IMR-90 (cell line): ENCODE measurements at places on chromosomes 7 and 10. TPM values are rescaled to one million over a fixed set of nuclear protein-coding genes. Genes with fewer than 3 reads are reported as not detected.

- H3K27me3 ChIP-seq: no peaks in the 10 kb centered on the region
- no peak overlapping the region for H3K4me3 ChIP-seq
- no peaks in the 10 kb centered on the region for H3K36me3 ChIP-seq
- no peak for DNase-seq
- H3K4me1 ChIP-seq: no peaks in the 10 kb centered on the region
- H3K27ac ChIP-seq: no peak overlapping the region
Measured at GRCh38 chr10:76916536-76916935, 721.1 kb downstream of the KCNMA1 start.

- H3K27ac ChIP-seq: no peak overlapping the region
- no peaks in the 10 kb centered on the region for H3K36me3 ChIP-seq
- H3K27me3 ChIP-seq: no peaks in the 10 kb centered on the region
- H3K4me1 ChIP-seq: no peaks in the 10 kb centered on the region
- DNase-seq: no peak
- no peak overlapping the region for H3K4me3 ChIP-seq
Measured at GRCh38 chr7:8384901-8385300, 48.5 kb upstream of the NXPH1 start.

The CALCR gene
- total RNA-seq: not detected in 2 replicates

DNA sequence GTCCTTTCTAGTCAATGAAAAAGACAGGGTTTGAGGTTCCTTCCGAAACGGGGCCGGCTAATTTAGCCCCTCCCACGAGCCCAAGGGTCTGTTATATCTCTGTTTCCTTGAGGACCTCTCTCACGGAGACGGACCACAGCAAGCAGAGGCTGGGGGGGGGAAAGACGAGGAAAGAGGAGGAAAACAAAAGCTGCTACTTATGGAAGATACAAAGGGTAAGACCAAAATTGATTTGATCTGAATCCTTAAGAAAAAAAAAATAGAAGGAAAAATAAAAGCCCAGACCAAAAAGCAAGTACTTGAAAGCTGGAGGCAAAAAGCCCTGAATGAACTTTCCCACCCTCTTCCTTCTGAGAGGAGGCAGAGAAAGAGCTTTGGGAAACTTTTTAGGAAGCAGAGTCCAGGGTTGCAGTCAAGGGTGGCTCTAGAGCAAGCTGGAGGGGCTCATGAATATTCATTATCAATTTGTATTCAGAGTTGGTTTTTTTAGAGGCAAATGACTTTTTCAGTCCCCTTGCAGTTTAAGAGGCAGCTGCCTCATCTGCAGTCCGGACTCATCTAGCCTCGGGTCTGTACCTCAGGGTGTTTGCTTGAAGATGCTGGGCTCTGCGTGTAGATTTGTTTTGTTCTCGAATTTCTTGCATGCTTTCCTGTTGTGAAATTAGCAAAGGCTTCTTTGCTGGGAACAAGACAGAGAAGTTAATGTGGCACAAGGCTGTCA is at the start of gene ENTPD1:
Gene ENTPD1 (plus strand): TSS at position 123 of the 721 bp plus-strand sequence. CDS start 77 bp downstream, at position 200.
- no peaks in the 10 kb centered on the region for H3K36me3 ChIP-seq
- peaks cover 4% of the 10 kb centered on the region; the same call in 1 of the 2 replicates for H3K4me1 ChIP-seq
- no peaks in the 10 kb centered on the region for H3K27me3 ChIP-seq
- H3K27ac ChIP-seq: peak within 1 kb of the TSS; percentile 55; the same call in 1 of the 2 replicates
- H3K4me3 ChIP-seq: no peak within 1 kb of the TSS

DNA sequence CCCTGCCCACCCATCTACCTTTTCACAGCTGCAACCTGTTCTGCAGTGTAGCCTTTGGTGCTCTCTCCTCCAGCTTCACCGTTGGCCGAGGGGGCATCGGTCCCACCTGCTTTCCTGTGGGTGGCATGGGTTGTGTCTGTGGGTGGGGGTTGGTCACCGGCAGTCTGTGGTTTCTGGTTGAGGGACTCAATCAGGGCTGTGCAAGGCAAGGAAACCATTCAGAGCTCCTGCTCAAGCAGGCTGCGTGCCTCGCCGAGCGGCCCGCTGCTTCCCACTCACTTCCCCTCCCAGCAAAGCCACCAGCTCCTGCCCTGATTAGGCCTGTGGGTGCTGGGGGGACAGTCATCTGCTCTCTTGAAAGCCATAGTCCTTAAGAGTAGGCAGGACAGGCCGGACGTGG is 9.8 kb downstream of the DNAJB12 start:
- H3K4me3 ChIP-seq: no peak overlapping the region
- no peaks in the 10 kb centered on the region for H3K4me1 ChIP-seq
- no peak for DNase-seq
- peaks cover 50% of the 10 kb centered on the region for H3K36me3 ChIP-seq

The NKX1-2 gene
- not detected in 2 replicates for total RNA-seq

The LRRD1 gene
- total RNA-seq: under 0.01 TPM in 2 replicates

The RBP3 gene
- not detected in 2 replicates for total RNA-seq

DNA sequence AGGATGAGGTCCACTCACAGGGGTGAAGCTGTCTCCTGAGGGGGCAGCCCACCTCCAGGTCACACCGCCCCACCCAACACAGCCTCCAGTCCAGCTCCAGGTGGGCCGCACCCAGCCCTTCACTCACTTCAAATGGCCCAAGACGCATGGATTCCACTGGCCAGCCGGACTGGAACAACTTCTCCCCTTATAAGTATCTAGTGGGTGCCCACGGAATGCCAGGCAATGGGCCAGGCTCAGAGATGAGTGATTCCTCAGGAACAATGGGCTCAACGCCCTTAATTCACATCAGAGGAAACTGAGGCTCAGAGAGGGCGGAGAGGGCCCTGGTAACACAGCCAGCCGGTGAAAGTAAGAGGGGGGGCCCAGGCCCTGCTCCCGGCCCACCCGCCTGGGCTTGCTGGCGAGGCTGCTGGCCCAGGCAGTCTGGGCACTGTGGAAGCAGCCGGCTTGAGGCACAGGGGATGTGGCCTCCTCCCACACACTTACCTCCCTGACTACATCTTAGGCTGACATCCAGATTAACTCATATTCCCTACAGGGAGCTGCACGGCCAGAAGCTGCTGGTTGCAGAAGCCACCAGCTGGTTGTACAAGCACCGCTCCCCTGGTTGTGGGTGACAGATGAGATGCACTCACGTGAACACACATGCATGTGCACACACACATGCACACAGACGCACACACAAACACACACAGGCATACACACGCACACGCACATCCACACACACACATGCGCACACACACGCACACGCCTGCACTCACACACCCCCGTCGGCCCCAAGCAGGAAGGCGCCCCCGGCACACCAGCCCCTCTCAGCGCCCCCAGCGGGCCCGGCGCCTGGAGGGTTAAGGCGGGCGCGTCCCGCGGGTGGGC is 1.0 kb upstream of the FAM20C start:
- peaks cover 20% of the 10 kb centered on the region for H3K36me3 ChIP-seq
- peak overlapping the region; percentile 78 for H3K4me3 ChIP-seq
- DNase-seq: peak; percentile 92
- H3K27me3 ChIP-seq: no peaks in the 10 kb centered on the region

The ARF5 gene
- 113 and 128 TPM in 2 replicates for total RNA-seq

- no peak for DNase-seq
- no peak overlapping the region for H3K4me3 ChIP-seq
Measured at GRCh38 chr10:78371136-78371535, 337.5 kb downstream of the RPS24 start.

The LSM8 gene
- total RNA-seq: 9.7 and 33.9 TPM in 2 replicates

GRCh38 chr7:134669388-134669787 is 22.7 kb downstream of the BPGM start:
- no peak overlapping the region for H3K4me3 ChIP-seq
- H3K27me3 ChIP-seq: no peaks in the 10 kb centered on the region
- no peaks in the 10 kb centered on the region for H3K36me3 ChIP-seq
- H3K27ac ChIP-seq: no peak overlapping the region
- peaks cover 12% of the 10 kb centered on the region for H3K4me1 ChIP-seq

GRCh38 chr7:137772316-137772715 is 74.5 kb downstream of the DGKI start:
- no peak overlapping the region for H3K4me3 ChIP-seq
- peak overlapping the region; percentile 81; the same call in 1 of the 2 replicates for H3K27ac ChIP-seq
- H3K36me3 ChIP-seq: no peaks in the 10 kb centered on the region
- H3K27me3 ChIP-seq: no peaks in the 10 kb centered on the region

The CDNF gene
- total RNA-seq: 0.72 and 0.83 TPM in 2 replicates

The ZNF12 gene
- 20.8 and 22.8 TPM in 2 replicates for total RNA-seq

DNA sequence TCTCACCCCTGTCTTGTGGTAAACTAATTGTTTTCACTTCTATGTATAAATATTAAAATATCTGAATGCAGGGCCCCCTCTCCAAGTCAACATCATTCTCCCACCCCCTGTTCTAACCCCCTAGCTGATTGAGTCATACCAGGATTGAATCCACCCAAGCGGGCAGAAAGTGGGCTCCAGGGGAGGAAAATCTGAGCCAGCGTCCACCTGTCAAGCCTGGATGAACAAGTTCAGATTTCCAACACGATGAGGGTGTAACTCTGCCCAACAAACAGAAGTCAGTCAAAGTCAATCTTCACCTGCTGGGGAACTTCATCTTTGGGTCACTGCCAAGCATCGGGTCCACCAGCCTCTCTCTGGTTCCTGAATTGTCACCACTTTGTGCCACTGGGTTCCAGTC is 162.9 kb upstream of the CELF2 start:
- H3K27ac ChIP-seq: no peak overlapping the region
- no peaks in the 10 kb centered on the region for H3K4me1 ChIP-seq
- H3K27me3 ChIP-seq: no peaks in the 10 kb centered on the region
- H3K36me3 ChIP-seq: no peaks in the 10 kb centered on the region

DNA sequence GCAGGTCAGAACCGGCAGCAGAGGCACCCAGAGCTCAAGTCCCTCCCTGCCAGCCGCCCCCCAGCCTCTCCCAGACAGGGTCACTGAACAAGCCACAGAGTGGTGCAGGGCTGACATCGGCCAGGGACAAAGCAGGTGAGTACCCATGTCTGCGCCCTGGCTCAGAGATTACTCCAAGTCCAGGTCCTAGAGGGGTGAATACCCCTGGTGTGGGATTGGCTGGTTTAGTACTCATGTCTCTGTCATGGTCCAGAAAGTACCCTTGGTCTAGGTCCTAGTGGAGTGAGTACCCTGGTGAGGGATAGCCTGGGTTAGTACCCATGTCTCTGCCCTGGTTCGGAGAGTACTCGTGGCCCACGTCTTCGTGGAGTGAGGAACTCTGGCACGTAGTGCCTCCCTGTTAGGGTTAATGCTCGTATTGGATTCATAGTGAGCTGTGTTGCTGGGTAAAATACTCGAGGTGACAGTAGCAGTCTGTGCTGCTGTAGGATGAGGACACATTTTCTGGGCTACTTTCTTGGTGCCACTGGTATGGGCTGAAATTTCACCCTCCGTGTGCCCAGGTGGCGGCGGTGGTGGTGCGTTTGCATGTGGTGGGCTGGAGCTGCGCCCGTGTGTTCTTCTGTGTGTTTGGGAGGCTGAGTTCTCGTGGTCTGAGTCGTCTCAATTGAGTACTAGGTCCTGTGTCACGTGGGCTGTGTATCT is 25.5 kb upstream of the KNDC1 start:
- no peak overlapping the region for H3K27ac ChIP-seq
- peaks cover 3% of the 10 kb centered on the region; the same call in 1 of the 2 replicates for H3K27me3 ChIP-seq
- DNase-seq: no peak
- no peaks in the 10 kb centered on the region for H3K36me3 ChIP-seq
- no peak overlapping the region for H3K4me3 ChIP-seq
- H3K4me1 ChIP-seq: no peaks in the 10 kb centered on the region

DNA sequence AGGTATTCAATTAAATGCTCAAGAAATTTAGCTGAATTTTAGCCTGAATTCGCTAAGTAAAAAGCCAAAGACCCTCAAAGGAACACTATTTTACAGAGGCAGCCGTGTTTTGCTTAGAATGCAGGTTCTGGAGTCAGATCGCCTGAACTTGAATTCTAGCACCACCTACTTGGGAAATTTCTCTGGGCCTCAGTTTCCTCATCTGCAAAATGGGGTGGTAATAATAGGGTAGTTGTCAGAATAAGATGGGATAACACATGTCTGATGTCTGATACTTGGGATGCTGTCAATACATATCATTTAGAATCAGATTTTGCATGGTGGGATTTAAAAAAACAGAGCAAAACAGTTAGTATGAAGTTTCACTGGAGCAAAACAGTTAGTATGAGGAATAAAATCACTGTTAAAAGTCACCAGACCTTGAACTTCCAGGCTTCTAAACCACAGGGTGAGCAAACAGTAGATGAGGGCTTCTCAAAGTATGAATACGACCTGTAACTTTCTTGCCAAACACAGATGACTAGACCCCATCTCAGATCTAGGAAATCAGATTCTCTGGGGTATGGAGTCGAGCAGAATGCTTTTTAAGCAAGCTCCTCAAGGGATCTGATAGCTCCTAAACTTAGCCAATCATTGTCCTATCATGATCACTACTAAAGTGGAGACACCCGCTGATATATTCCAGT is 75.4 kb downstream of the ATXN7L1 start:
- H3K4me1 ChIP-seq: peaks cover 36% of the 10 kb centered on the region
- no peaks in the 10 kb centered on the region for H3K27me3 ChIP-seq
- no peak overlapping the region for H3K4me3 ChIP-seq
- no peak for DNase-seq
- no peak overlapping the region for H3K27ac ChIP-seq
- H3K36me3 ChIP-seq: no peaks in the 10 kb centered on the region

- H3K27me3 ChIP-seq: no peaks in the 10 kb centered on the region
- H3K27ac ChIP-seq: no peak overlapping the region
- H3K4me3 ChIP-seq: no peak overlapping the region
- H3K36me3 ChIP-seq: no peaks in the 10 kb centered on the region; the same call in 1 of the 2 replicates
- DNase-seq: no peak
- no peaks in the 10 kb centered on the region for H3K4me1 ChIP-seq
Measured at GRCh38 chr7:1114088-1114487, 26.2 kb downstream of the GPER1 start.

DNA sequence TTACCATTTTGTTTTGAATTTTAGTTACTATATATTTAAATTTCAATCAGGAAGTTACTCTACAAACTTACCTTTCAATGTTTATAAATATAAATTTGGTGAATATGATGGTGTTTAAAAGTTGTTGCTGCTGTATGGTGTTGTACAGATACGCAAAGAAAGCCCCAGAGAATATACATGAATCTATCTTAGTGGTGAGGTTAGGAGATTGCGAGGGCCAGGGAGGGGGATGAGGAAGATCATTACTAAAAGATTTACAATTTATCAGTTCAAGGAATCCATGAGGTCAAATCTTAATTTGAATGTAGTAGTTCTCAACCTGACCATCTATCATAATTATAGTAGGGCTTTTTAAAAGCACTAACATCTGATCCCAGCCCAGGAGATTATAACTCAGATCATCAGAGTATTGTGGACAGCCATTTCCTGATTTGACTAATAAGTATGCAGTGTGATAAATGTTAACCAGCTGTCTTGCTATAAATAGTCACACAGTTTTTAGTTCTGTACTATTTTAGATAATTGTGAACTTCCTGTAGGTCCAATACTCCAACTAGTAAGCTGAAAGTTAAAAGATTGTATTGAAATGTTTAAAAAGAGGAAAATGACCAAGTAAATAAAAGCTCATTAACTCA is 23.6 kb downstream of the FAM3C start:
- no peaks in the 10 kb centered on the region for H3K27me3 ChIP-seq
- H3K4me3 ChIP-seq: no peak overlapping the region
- H3K36me3 ChIP-seq: peaks cover 11% of the 10 kb centered on the region; the same call in 1 of the 2 replicates
- peak; percentile 6 for DNase-seq
- H3K27ac ChIP-seq: no peak overlapping the region

The FAM25G gene
- total RNA-seq: not detected in 2 replicates

The CYP26A1 gene
- not detected in 2 replicates for total RNA-seq

- H3K4me3 ChIP-seq: no peak overlapping the region
- H3K4me1 ChIP-seq: peaks cover 5% of the 10 kb centered on the region
- H3K27me3 ChIP-seq: no peaks in the 10 kb centered on the region
- DNase-seq: peak; percentile 38
Measured at GRCh38 chr7:40579401-40579800, 444.6 kb downstream of the SUGCT start.

- peaks cover 4% of the 10 kb centered on the region for H3K4me1 ChIP-seq
- H3K27me3 ChIP-seq: no peaks in the 10 kb centered on the region
- H3K27ac ChIP-seq: no peak overlapping the region
- H3K36me3 ChIP-seq: peaks cover 10% of the 10 kb centered on the region
- H3K4me3 ChIP-seq: no peak overlapping the region
- DNase-seq: no peak
Measured at GRCh38 chr10:87664276-87664701, 4.6 kb downstream of the PAPSS2 start.

The PRLHR gene
- total RNA-seq: not detected in 2 replicates

The BAIAP2L1 gene
- total RNA-seq: 2.2 TPM in 2 replicates
